Fibroblast of pulmonary artery (primary cell): ENCODE measurements at places on chromosomes 13 and 19.
A peak's percentile ranks its signal among the peaks of the same experiment; 100 is the strongest.

DNA sequence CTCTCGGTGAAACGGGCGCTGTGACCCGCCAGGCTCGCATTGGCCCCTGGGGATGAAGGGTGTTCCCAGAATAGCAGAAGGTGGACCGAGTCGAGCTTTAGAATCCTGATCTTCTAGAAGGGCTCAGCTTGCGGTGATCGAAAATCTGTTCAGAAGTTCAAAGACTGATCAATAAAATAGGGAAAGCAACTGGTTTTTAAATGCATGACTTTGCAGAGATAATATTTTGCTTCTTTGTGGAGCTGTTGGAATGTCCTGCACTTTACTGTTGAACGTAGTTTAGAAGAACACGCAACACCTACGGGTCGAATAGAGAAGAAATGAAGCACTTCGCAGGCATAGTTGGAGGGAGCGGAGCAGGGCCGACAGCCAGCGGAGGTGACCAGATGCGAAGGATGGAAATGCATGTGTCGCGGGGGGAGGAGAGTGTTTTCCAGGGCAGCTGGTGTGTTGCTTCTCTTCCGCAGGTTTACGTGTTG lies 766 bp downstream of the CEBPG start:
- DNase-seq = no peak

- DNase-seq = no peak
Observed at GRCh38 chr13:97165502-97166425, 56.4 kb upstream of the MBNL2 start.

GRCh38 chr13:102643656-102644055 lies 46.9 kb downstream of the TPP2 start:
- DNase-seq = no peak

GRCh38 chr13:48578516-48579164 lies 45.8 kb upstream of the RCBTB2 start:
- DNase-seq = no peak

GRCh38 chr13:96810104-96810503 lies 184.2 kb downstream of the OXGR1 start:
- no peak for DNase-seq

DNA sequence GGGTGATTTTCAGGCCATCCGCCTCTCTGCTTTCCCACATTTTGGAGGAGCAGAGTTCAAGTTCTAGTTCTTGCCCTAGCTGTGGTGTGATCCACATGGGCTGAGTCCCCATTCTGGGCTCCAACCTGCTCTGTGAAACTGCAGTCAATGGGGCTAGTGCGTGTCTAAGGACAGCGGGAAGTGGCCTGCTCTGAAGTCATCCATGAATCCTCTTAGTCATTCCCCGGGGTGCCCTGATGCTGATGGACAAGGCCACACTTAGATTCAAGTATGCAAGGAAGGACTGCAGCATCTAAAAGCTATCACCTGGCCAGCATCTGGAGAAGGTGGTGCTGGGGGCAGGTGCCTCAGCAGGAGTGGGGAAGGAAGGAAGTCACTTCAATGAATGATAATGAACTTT lies 94.6 kb downstream of the TSHZ3 start:
- DNase-seq = no peak

DNA sequence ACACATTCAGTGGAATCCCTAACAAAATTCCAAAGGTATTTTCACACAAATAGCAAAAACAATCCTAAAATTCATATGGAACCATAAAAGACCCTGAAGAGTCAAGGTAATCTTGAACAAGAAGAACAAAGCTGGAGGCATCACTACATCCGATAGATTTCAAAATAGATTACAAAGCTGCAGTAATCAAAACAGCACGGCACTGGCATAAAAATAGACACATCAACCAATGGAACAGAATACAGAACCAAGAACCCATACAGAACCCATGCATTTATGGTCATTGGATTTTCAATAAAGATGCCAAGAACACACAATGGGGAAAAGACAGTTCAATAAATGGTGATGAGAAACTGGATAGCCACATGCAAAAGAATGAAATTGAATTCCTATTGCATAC lies 32.5 kb downstream of the ZNF566 start:
- no peak for DNase-seq

- no peak for DNase-seq
Observed at GRCh38 chr19:8113017-8113416, 36.4 kb downstream of the FBN3 start.

- DNase-seq = no peak
Observed at GRCh38 chr19:56117376-56117884, 3.7 kb downstream of the ZNF787 start.

GRCh38 chr19:47704024-47704423 lies 9.2 kb upstream of the EHD2 start:
- DNase-seq = peak; percentile 61

DNA sequence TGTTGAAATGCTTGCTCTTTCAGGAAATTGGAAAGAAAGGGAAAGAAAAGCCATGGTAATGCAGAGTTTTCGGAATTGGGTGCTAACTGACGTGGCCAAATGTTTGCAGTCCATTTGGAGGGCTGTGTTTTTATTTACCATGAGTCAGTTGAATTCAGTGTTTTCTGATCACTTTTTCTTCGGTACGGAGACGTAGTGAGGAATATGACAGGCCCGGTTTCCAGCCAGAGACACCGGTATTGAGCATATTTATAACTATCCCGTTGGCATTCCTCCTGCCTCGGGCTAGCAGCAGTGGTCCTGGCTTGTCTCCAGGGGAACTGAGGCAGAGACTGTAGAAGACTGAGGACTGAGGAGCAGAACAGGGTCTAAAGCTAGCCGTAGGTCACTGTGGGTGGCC lies 1.0 kb downstream of the CDC16 start:
- no peak for DNase-seq
